ENCODE measurements at places on chromosomes 5 and 9.

DNA sequence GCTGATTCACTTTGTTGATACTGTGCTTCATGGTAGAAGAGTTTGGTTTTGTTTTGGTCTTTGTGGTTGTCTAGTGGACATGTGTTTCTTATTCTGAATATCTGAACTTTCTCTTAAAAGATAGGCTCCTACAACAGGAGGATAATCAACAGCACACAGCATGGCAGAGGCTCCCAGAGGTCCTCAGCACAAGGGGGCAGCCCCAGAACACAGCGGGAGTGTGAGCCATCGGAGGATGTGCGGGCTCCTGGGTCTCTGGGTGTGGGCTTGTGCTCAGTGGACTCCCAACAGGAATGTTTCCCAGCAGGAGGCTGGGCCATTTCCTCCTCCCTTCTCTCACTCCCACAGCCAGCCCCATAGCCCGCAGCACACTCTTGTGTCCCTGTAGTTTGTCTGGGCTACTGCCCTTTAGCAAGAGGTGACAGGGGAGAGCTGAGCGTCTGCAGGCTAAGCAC is 164.3 kb upstream of the OTULINL start:
- no peak for DNase-seq

- no peak for DNase-seq
These were observed 298.6 kb downstream of the AGTPBP1 start for GRCh38 chr9:85443190-85443598.

GRCh38 chr9:111974092-111974681 is 77.6 kb downstream of the UGCG start:
- DNase-seq = no peak

GRCh38 chr5:138182808-138183207 is 3.9 kb downstream of the KIF20A start:
- DNase-seq = no peak

DNA sequence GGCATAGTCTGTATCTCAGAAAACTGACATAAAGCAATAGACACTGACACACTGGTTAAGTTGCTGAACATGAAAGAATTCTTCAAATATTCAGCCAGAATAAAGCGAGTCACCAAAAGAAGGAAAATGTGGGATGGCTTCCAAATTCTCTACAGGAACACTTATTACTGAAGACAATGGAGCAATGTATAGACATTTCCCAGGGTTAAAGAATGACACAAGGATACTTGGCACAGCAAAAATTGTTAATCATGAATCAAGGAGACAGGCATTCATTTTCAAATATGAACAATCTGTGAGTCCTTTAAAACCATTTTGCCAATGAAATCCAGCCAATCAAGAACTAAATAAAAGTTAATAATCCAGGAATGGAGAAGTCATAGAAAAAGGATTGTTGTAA is 92.5 kb downstream of the MTX3 start:
- DNase-seq = no peak

DNA sequence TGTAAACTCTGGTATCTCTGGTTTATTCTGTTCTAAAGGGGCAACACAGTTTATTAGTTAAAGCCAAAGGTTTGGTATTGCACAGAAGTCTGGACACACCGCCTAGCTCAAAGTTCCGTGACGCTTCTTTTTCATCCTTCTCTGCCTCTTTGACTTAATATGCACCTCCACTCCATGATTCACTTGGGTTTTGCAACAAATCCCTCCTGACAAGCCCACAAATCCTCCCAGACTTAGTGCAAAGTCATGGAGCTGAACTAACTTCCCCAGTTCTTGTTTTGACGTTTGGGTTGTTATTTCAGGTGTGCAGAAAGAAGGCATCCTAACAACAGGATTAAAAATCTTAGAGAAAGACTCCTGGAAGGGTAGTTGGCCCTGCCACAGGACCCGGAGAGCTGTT is 441.6 kb upstream of the DMAC1 start:
- DNase-seq = no peak

DNA sequence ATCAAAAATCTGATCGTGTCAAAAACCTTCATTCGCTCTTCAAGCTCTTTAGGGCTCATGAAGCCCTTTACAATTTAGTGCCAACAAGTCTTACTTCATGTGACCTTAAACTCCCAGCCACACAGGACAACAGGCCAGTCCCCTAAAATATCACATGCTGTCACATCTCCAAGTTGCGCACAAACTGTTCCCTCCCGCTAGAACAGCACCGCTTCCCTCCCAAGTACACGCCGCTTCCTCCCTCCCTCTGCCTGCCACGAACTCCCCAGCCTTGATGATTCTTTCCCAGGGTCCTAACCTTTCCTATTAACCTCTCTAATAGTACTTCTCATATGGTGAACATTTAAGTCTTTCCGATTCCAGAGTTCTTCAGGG is 91.2 kb downstream of the TLE1 start:
- no peak for DNase-seq

DNA sequence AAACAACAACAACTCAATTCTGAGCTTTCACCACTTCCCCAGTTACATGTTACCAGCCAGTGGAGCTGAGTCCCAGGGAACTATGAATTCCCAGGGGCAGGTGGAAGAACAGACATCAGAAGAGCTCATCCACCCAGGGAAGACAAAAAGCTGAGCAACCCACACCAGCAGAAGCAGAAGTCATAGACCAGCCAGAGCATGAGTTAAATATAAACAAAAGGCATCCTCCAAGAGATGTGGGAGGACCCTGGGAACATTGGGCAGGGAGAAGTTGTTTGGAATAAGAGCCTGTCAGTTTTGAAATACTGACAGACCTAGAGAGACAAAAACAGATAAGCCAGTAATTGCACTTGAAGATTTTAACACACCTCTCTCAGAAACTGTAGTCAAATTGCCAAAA is 102.3 kb upstream of the LMX1B start:
- DNase-seq = no peak

DNA sequence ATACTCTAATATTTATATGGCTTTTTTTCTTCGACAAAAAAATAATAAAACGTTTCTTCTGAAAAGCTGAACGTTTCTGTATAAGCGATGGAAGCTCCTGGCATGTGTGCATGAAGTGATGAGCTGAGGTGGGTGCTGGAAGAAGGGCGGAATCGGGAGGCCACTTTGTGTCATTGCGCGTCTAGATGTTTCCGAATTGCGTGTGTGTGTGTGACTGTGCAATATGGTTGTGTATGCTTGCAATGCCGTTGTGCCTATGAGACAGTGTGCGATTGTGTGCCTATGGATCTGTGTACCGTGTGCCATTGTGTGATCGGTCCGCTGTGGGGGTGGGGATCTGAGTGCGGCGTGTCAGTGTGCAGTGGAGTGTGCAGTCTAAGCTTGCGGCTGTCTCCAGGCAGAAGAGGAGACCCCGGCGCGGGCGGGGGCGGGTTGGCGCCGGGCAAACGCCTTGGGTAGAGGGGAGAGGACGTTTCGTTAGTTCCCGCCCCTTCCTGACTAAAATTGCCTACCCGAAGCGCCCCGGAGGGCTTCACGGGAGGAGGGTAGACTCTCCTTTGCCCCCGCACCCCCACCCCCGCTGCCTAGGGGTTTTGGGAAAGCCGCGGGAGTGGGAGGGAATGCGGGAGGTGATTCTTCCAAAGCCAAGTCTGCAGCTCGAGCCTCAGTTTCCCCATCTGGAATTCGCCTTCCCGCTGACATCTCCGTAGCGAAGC is 24.2 kb downstream of the PCDHGC5 start:
- no peak for DNase-seq

DNA sequence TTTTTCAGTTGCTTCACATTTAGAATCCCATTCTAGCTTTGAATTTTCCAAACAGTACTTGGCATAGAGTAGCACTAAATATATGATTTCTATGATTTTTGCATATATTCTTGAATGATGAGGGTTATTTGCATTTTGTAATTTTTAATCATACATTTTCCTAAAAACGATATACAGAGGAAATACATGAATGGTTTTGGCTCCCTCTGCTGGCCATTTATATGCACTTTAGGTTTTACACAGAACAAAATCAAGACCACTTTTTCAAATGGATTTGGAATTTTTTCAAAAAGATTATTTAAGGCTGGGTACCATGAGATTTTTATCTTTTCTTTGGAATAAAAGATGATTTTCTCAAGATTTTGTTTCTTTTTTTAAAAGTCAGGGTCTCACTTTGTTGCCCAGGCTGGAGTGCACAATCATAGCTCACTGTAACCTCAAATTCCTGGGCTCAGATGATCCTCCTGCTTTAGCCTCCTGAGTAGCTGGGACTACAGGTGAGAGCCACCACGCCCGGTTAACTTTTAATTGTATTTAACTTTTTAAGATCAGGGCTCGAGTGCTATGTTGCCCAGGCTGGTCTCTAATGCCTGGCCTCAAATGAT is 16.7 kb upstream of the COMMD10 start:
- no peak for DNase-seq

DNA sequence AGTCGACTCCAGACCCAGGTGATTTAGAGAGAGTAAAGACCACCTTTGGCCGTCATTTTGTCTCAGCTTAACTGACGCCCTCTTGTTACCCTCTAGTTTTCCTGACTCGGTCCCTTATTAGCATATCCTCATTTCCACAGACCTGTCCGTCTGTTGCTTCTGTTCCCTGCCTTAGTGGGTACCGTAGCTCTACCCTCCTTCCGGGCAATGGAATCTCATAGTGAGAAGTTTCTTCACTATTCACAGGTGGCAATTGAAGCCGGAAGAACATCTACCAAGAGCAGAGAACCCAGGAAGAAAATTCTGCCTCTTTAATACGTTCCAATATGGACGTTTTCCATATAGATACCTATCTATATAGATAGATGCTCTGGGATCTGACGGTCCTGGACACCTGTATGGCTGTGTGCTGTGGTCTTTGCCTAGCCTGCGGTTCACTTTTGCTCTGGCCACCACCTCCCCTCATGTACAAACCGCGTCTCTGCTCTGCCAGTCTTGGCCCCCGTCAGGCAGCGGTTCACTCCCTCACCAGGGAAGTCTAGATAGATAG is 652 bp upstream of the TMEM161B start:
- DNase-seq = no peak

DNA sequence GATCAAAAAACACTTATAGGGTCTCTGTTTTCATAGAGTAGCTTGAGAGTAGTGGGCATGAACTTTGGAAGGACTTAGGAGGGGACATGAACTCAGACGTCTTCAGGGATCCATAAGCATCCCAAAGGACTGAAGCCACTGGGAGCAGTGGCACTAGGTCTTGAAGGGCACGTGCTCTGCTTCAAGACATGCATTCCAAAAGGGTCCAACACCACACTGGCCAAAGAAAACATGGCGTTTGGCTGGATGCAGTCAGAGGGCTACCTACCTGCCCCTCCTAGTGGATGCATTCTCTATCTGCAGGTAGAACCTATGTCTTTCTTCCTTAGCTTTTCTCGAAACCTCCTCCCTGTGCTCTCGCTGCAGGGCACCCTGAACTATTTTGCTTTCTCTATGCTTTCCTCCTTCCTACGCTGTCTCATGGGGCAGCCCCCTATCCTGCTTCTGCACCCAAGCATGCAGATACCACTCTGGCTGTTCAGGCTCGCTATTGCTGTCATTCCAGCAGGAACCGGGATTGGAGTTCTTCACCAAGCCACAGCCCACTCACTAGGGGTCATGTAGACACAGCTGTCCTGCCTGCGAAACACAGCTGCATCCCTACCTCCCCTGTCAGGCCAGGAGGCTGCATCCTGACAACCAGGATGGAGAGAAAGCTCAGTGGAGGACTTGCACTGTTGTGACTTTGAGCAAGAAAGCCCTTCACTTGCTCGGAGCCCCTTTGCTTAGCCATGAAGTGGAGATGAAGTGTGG is 11.9 kb downstream of the FAM240B start:
- no peak for DNase-seq
